ENCODE measurements at places on chromosomes 16 and 17.

GRCh38 chr17:8153031-8153451, 837 bp upstream of the PER1 start:
- DNase-seq = no peak

- DNase-seq = no peak
Observed at GRCh38 chr16:21167929-21168602, 9.6 kb downstream of the LDAF1 start.

GRCh38 chr17:49249292-49249794, 18.8 kb upstream of the PHOSPHO1 start:
- peak; percentile 39 for DNase-seq

DNA sequence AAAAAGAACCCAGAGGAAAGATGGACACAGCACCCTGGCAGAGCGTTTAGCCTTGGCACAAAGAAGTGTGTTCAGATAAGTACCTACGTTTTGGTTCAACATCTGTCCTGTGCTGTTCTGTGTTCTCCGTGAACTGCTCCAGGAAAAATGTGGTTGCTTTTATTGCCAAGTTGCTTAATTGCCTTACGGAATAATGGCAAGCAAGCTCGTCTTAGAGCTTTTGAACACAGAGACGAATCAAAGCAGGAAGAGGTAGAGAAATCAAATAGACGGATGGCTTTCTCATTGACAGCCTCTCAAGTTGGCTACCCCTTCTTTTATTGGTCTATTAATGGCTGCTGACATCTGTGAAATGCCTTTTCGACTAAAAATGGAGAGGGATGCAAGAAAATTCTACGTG, 911.1 kb upstream of the EEF2KMT start:
- no peak for DNase-seq

DNA sequence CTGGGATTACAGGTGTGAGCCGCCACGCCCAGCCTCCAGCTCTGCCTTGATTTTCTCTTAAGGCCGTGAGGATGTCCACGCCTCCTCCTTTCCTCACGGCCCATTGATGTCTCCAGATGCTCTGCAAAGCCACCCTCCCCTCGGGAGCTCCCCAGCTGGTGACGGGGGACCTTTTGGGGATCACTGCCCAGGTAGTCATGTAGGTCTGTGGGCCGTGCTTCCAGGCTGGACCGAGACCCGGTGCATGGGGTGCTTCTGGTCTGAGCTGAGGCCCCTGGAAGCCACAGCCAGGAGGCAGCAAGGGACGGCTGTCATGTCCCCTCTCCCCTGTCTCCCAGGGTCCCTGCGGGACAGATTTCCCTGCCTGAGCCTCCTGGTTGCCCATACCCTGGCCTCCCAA, 277.8 kb downstream of the SEC14L1 start:
- DNase-seq = no peak

DNA sequence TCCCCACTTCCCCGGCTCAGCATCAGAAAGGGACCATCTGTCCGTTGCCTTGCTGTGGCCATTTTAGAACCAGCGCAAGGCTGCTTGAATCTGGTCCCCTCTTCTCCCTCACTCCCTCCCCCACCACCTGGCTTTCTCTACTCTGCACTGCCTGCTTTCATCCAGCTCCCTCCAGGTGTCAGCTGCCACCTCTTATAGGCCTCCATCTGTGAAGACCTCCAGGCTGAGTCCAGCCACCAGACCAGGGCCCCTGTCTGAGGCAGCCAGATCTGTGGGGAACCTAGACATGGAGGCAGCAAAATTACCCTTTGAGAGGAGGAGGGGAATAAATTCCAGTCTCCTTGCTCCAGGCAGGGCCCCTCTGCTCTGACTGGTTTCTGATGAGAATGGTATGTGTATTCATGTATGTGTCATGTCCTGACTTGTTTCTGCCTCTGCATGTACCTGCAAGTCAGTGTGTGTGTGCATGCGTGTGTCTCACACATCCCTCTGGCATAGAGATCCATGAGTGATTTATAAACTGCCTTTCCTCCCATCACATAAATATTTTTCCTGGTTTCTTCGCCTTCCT, 21.1 kb downstream of the MINK1 start:
- DNase-seq = peak; percentile 62

GRCh38 chr16:85360323-85361277, 248.3 kb upstream of the CIBAR2 start:
- DNase-seq = peak; percentile 48

- no peak for DNase-seq
Observed at GRCh38 chr17:65079489-65079900, 23.0 kb upstream of the GNA13 start.

DNA sequence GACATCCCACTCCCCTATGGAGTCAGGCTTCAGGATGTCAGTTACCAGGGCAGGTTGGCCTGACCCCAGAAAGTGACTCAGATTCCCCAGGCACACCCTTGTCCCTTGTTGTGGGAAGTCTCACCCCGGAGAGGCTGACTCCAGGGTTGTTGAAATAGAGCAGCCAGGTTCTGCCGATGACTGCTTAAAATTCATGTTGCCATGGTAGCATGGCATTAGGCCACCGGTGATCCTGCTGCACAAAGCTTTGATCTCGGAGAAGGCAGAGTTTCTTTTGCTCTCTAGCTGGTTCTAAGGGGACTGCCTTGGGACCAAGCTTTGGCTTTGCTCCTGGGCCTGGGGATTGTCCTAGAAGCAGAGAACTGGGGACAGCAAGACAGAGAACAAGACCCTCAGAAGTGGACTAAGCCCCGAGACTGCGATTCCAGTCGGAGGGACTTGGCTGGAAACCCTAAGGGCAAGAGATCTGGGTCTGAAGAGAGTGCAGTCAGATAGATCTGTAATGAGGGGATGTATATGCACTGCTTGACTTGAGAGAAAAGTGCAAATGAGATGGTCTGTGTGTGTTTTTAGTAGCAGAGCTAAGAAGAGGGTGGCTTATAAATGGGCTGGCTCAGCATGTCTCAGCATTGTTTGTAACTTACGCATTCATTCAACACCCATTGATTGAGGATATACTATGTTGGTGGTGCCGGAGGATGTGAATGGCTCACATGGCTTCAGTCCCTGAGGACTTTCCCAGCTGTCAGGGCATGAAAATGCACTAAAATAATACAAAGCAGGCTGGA, 106.9 kb downstream of the RGS9 start:
- peak; percentile 82 for DNase-seq
